Activated T-helper 2 cell treated with anti-CD3 and anti-CD28 coated beads, Interferon-gamma antibody, Interleukin-2, Interleukin-4, amounts not matched to agents 10 μg/mL and 5 μg/mL and 100 μg/mL, durations not matched to agents 14 hours and 24 hours and 36 hours (primary cell): ENCODE measurements at places on chromosomes 6 and 20.

DNA sequence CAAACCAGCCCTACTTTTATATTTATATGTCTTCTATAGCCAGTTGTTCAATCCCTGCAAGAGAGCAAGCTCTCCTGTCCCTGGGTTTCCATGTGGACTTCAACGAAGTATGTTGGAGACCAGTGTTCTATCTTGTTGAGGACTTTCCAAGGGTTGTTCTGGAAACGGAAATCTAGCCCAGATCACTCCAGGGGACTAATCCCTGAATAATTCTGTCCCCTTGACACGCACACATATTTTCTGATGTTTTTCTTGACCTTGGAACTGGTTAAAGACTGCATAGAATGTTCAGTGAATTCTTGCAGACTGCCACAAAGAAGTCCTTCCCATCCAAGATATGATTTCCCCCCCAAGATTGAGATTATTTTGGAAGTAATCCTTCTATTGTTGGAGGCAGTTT lies 9.5 kb upstream of the MYLK2 start:
- peaks cover 6% of the 10 kb centered on the region for H3K4me1 ChIP-seq
- H3K27me3 ChIP-seq: no peaks in the 10 kb centered on the region
- peaks cover 14% of the 10 kb centered on the region for H3K36me3 ChIP-seq
- no peak overlapping the region for H3K4me3 ChIP-seq
- DNase-seq: no peak
- no peak overlapping the region for H3K27ac ChIP-seq

DNA sequence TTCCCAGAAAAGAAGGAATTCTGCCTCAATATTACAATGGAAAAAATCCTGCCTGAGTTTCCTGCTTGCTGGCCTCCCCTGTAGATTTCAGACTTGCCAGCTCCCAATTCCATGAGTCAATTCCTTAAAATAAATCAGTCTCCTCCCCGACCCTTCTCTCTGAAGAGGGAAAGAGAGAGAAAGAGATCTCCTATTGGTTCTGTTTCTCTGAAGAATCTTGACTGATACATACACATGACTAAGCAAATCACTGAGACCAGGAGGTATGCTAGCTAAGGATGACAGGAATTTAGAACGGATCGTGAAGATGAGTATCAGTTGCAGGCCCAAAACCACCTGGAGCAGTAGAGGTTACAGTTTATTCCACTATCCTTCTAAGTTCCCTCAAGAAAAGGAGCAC lies 11.3 kb upstream of the RBM24 start:
- no peak overlapping the region for H3K27ac ChIP-seq
- H3K4me1 ChIP-seq: no peaks in the 10 kb centered on the region
- H3K27me3 ChIP-seq: no peaks in the 10 kb centered on the region
- H3K4me3 ChIP-seq: no peak overlapping the region
- DNase-seq: no peak

DNA sequence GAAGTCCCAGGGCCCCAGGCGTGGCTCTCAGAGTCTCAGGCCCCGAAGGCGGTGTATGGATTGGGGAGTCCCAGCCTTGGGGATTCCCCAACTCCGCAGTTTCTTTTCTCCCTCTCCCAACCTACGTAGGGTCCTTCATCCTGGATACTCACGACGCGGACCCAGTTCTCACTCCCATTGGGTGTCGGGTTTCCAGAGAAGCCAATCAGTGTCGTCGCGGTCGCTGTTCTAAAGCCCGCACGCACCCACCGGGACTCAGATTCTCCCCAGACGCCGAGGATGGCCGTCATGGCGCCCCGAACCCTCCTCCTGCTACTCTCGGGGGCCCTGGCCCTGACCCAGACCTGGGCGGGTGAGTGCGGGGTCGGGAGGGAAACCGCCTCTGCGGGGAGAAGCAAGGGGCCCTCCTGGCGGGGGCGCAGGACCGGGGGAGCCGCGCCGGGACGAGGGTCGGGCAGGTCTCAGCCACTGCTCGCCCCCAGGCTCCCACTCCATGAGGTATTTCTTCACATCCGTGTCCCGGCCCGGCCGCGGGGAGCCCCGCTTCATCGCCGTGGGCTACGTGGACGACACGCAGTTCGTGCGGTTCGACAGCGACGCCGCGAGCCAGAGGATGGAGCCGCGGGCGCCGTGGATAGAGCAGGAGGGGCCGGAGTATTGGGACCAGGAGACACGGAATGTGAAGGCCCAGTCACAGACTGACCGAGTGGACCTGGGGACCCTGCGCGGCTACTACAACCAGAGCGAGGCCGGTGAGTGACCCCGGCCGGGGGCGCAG lies at the start of gene HLA-A:
Gene HLA-A, plus strand, starts transcription at position 258 of the 778 bp plus-strand sequence. Its CDS starts 22 bp downstream, at position 280.
- H3K27ac ChIP-seq: peak within 1 kb of the TSS; percentile 99
- no peaks in the 10 kb centered on the region for H3K27me3 ChIP-seq
- H3K4me1 ChIP-seq: peaks cover 39% of the 10 kb centered on the region
- peaks cover 52% of the 10 kb centered on the region for H3K36me3 ChIP-seq

- H3K4me1 ChIP-seq: peaks cover 44% of the 10 kb centered on the region
- no peaks in the 10 kb centered on the region for H3K27me3 ChIP-seq
- DNase-seq: no peak
- peak overlapping the region; percentile 80 for H3K4me3 ChIP-seq
- H3K36me3 ChIP-seq: peaks cover 25% of the 10 kb centered on the region
Observed at GRCh38 chr20:23361119-23361475, 885 bp upstream of the GZF1 start.

GRCh38 chr6:134315189-134315588 lies 2.7 kb downstream of the SGK1 start:
- peaks cover 50% of the 10 kb centered on the region for H3K27me3 ChIP-seq
- no peak overlapping the region for H3K27ac ChIP-seq
- DNase-seq: no peak
- no peaks in the 10 kb centered on the region for H3K36me3 ChIP-seq
- peaks cover 19% of the 10 kb centered on the region for H3K4me1 ChIP-seq
- H3K4me3 ChIP-seq: no peak overlapping the region

DNA sequence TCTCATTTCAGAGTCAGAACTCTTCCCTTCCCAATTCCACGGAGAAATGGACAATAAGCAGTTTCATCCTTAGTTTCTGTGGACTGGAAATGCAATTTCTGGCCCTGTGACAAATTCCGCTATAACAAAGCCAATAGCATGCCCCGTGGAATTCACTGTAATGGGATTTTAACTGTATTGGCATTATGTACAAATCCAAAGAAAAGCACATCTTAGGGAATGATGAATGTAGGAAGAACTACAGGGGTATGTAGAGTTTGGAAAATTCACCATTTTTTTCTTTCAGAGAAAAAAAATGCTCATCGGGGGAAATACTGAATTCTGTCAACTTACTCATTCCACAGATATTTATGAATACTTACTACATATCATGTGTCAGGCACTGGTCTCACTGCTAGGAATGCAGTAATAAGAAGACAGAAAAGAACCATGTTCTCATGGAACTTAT lies 43.5 kb downstream of the KIF6 start:
- peaks cover 7% of the 10 kb centered on the region for H3K27me3 ChIP-seq
- H3K4me3 ChIP-seq: no peak overlapping the region
- no peaks in the 10 kb centered on the region for H3K4me1 ChIP-seq
- no peak overlapping the region for H3K27ac ChIP-seq

DNA sequence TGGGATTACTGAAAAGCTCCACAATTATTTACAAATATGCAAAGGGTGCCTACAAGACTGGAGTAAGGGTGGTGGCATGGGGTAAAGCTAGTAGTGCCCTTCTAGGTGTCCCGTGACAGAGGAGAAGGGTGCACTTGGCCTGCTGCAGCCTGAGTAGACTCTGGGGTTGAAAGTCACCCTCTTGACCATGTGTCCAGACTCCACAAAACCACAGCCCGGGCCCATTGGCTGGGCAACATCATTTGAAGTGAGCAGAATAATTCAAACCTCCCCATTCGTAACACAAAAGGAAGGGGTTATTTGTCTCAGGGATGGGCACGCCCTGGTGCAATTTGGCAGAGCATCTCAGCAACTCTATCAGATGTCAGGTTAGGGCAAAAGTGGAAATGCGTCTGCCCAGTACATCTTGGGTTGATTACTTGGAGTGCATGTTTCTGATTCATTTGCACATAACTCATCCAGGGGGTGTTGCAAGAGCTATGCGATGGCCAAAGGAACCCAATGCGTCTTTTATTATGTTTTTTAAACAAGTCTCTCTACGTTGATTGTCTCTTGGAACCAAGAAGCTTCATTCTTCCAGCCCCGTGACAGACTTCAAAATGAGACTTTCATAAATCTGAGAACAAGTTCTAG lies 56.7 kb downstream of the ISM1 start:
- no peak for DNase-seq
- H3K4me1 ChIP-seq: no peaks in the 10 kb centered on the region
- no peak overlapping the region for H3K4me3 ChIP-seq
- H3K27ac ChIP-seq: no peak overlapping the region
- no peaks in the 10 kb centered on the region for H3K36me3 ChIP-seq
- H3K27me3 ChIP-seq: no peaks in the 10 kb centered on the region

DNA sequence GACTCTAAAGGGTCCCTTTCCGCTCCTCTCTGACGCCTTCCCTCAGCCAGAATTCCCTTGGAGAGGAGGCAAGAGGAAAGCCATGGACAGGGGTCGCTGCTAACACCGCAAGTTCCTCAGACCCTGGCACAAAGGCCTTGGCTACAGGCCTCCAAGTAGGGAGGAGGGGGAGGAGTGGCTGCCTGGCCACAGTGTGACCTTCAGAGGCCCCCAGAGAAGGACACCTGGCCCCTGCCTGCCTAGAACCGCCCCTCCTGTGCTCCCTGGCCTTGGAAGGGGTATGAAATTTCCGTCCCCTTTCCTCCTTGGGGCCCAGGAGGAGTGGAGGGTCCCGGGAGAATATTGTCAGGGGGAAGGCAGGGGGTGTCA lies 2.7 kb downstream of the VEGFA start:
- H3K4me3 ChIP-seq: peak overlapping the region; percentile 92
- H3K4me1 ChIP-seq: peaks cover 49% of the 10 kb centered on the region
- peaks cover 32% of the 10 kb centered on the region for H3K36me3 ChIP-seq
- peak overlapping the region; percentile 91 for H3K27ac ChIP-seq
- no peak for DNase-seq

- peak overlapping the region; percentile 84 for H3K27ac ChIP-seq
- no peak for DNase-seq
- peaks cover 25% of the 10 kb centered on the region for H3K4me1 ChIP-seq
- peaks cover 19% of the 10 kb centered on the region for H3K36me3 ChIP-seq
- H3K27me3 ChIP-seq: peaks cover 2% of the 10 kb centered on the region
- peak overlapping the region; percentile 98 for H3K4me3 ChIP-seq
Observed at GRCh38 chr6:83860782-83861495, 1.4 kb downstream of the CYB5R4 start.

GRCh38 chr6:108114841-108115597 lies 40.5 kb upstream of the OSTM1 start:
- peak overlapping the region; percentile 63 for H3K4me3 ChIP-seq
- peaks cover 79% of the 10 kb centered on the region for H3K27me3 ChIP-seq
- no peak overlapping the region for H3K27ac ChIP-seq
- H3K36me3 ChIP-seq: peaks cover 4% of the 10 kb centered on the region
- peaks cover 32% of the 10 kb centered on the region for H3K4me1 ChIP-seq

DNA sequence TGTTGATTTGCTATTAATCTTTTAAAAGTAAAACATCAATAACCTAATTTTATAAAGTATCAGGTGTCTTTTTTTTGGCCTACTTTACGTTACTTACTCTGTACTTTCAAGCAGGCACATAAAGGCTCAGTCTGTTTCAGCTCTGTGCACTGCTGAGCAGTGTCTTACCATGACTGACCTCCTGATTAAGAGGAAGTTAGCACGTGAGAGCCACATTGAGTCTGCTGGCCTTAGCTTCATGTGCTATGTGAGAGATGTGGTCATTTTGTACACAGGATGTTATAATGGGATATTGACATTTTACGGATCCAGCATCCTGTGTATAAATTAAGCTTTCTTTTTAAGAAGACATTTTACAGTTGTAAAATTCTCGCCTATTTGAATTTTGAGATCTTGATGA lies 31.9 kb downstream of the ARID1B start:
- H3K36me3 ChIP-seq: peaks cover 6% of the 10 kb centered on the region
- H3K27me3 ChIP-seq: no peaks in the 10 kb centered on the region
- H3K27ac ChIP-seq: no peak overlapping the region
- peaks cover 48% of the 10 kb centered on the region for H3K4me1 ChIP-seq
- H3K4me3 ChIP-seq: no peak overlapping the region

DNA sequence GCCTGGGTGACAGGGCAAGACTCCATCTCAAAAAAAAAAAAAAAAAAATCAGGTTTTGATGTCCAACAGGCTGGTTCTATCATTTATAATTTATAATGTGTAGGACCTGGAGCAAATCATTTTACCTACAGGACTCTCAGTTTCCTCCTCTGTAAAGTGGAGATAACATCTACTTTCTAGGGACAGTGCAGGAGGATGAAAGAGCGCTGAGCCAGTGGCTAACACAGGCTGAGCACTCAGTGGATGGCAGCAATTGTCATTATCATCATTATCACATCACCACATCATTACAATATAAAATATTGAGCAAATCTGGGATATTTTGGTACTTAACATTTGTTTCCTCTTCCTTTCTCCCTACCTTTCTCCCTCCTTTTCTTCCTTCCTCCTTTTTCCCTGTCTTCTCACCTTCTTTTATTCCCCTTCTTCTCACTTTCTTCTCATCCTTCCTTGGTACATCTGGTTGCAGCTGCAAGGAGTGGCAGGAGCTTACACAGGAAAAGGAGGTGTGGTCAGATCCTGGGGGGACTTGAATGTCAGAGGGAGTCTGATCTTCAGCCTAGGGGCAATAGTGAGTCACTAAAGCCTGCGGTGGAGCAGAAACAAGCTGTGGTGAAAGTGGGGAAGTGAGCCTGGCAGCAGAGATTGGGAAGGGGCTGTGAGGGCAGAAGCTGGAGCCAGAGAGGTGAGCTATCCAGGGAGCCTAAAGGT lies 24.6 kb upstream of the CTNNBL1 start:
- H3K27me3 ChIP-seq: peaks cover 12% of the 10 kb centered on the region
- H3K4me1 ChIP-seq: peaks cover 4% of the 10 kb centered on the region
- H3K36me3 ChIP-seq: no peaks in the 10 kb centered on the region
- no peak for DNase-seq
- no peak overlapping the region for H3K27ac ChIP-seq

DNA sequence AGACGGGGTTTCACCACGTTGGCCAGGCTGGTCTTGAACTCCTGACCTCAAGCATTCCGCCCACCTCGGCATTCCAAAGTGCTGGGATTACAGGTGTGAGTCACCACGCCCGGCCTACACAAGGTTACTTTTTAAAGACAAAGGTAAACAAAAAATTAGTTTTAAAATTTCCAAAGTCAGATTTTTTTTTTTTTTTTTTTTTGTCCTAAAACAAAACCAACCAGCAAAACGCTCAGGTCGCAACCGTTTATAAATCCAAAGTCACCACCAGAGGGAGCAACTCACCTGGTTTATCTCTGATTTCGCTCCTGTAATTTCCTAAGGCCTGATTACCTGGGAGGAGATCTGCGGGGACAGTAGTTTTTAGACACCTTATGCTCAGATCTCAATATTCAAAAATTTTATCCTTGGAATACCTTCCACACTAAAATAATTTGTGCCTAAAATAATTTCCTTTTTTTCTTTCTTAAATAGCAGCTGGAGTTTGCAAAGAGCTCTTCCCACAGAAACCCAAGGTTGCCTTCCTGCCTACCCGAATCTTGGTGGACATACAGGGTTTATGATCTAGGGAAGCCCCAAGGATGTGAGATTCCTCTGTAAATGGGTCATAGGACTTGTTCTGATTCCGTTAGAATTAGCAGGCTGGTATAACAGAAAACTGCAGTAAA lies 19.8 kb upstream of the TREM1 start:
- peaks cover 57% of the 10 kb centered on the region for H3K27me3 ChIP-seq
- no peaks in the 10 kb centered on the region for H3K36me3 ChIP-seq
- DNase-seq: no peak
- H3K4me3 ChIP-seq: no peak overlapping the region

GRCh38 chr6:142867988-142868812 lies 76.8 kb downstream of the HIVEP2 start:
- H3K36me3 ChIP-seq: peaks cover 23% of the 10 kb centered on the region
- DNase-seq: no peak
- H3K27ac ChIP-seq: no peak overlapping the region
- peaks cover 61% of the 10 kb centered on the region for H3K4me1 ChIP-seq
- H3K27me3 ChIP-seq: no peaks in the 10 kb centered on the region
- peak overlapping the region; percentile 6 for H3K4me3 ChIP-seq

- H3K27me3 ChIP-seq: peaks cover 26% of the 10 kb centered on the region
- no peaks in the 10 kb centered on the region for H3K36me3 ChIP-seq
- H3K4me3 ChIP-seq: no peak overlapping the region
- DNase-seq: no peak
Observed at GRCh38 chr6:87754828-87755227, 52.8 kb upstream of the AKIRIN2 start.
